ENCODE measurements at places on chromosomes 7 and 10. TPM values are rescaled to one million over a fixed set of nuclear protein-coding genes. Genes with fewer than 3 reads are reported as not detected.

- no peak for ATAC-seq
These were observed 65.1 kb upstream of the PHF14 start for GRCh38 chr7:10908600-10908999.

DNA sequence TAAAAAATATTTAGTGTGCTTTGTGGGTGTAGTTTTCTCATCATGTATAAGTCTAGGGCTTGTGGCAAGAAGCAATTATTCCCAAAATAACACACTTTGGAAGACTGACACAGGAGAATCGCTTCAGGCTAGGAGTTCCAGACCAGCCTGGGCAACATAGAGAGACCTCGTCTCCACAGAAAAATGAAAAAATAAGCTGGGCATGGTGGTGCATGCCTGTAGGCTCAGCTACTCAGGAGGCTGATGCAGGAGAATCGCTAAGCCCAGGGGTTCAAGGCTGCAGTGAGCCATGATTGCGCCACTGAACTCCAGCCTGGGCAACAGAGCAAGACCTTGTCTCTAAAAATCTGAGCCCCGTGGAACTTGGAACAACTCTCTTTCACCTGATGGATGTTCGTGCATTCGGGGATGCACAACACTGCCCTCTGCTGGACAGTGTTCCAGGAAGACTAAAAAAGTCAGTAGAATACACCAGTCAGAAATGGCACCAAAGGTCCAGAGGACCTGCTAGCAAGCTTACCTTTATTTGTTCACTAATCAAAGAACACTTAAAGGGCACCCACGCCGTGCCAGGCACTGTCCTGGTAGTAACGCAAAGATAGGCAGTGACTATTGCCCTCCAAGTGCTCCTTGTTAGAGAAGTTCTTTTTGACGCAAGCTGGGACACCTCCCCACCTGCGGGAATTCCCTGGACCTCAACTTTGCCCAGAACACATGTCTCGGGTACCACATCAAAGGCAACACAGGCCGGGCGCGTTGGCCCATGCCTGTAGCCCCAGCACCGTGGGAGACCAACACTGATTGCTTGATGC is 81.9 kb upstream of the CALN1 start:
- no peak for ATAC-seq

- ATAC-seq, result no peak
These were observed 34.7 kb downstream of the UBE2D4 start for GRCh38 chr7:43960933-43961332.

- ATAC-seq, result no peak
These were observed 526.9 kb upstream of the VSTM2A start for GRCh38 chr7:54015251-54015650.

DNA sequence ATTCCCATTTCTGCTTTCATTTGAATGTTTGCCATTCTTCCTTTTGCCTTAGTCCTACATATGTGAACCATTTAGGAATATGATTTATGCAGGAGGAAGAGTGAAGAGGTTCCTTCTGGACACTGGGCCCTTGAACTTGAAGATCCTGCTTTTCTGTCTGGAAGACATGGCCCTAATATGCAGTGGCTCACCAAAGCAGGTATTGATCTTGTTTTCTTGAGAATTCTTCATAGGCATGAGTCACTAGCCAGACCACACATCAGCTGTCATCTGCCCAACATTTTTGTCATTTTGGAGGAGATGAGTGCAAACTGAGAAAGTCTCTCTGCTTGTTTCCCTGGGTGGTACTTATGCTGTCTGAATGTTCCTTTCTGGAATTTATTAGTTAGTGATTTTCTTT is 382.6 kb downstream of the LRMDA start:
- ATAC-seq, result no peak

DNA sequence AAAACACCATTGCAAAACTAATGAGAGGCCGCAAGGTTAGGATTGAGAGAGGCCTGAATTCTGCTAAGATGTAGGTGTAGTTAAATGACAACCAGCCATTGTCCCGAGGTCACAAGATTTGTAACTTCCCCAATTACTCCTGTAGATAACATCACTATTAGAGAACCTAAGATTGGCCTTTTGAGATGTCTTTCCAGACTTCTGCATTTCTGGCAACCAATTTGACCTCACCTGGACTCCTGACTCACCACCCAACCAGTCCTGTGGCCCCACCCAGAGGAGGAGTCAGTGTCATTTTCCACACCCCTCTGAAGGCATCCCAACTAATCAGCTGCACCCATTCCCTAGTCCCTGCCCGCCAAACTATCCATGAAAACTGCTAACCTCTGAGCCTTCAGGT is 115.7 kb downstream of the PRKAG2 start:
- ATAC-seq, result no peak

DNA sequence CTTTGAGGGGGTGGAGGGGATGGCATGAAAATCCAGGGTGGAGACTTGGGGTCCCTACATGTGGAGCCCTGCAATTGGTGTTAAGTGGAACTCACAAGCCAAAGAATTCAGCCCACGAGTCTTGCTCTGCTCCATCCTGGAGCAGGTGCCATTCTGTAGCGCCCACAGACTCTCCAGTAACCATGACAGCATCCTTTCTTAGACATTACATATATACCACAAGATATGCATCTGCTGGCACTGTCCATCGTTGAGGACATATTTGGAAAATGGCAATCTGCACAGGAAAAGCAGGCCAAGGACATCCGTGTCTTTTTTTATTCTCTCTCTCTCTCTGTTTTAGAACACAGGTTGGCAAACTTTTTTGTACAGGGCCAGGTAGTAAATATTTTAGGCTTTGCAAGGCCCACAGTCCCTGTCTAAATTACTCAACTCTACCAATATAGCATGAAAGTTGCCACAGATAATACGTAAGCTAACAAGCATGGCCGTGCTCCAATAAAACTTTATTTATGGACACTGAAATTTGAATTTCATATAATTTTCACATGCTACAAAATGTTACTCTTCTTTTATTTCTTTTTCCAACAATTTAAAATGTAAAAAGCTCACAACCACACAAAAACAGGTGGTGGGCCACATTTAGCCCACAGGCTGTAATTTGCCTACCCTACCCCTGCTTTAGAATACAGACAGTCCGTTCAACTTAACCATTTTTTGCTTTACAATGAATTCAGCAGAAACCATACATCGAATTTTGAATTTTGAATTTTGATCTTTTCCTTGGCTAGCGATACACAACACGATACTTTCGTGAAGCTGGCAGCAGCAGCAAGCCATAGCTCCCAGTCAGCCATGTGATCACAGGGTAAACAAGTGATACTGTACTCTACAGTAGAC is 141.4 kb upstream of the STK17A start:
- ATAC-seq, result no peak

The CUBN gene
- 3.0 TPM for total RNA-seq

DNA sequence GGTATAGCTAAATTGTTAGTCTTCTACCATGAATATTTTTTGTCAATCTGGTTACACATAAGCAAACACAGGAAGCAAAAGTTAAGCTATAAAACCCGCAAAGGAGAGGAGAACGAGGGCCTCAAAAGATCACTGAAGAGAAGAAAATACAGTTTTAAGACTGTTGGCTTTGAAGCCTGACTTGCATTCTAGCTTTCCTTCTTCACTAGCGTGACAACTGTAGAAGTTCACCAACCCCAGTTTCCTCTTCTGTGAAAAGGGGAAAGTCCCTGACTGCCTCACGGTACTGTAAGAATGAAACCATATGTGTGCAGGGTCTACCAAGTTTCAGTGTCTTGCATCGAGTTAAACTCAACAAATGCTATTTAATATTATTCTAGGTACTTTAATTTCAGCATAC is 7.5 kb upstream of the LRRN3 start:
- no peak for ATAC-seq

- no peak for ATAC-seq
These were observed 51.0 kb upstream of the INPP5A start for GRCh38 chr10:132486539-132487121.

DNA sequence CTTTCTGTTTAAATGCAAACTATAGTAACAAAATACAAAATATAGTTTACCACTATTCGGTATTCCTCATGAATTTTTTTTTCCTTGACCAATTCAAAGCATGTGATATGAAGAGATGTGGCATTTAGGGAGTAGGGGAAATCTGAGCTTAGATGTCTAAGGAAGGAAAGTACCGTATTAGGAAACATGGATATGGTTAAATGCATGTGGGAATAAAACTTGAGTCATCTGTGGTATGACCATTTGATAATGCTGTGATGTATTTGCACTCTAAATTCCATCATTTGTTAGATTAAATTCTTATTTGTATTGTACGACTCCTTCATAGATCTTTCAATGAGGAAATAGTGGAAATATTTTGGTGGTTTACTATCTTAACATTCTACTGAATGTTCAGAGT is 19.7 kb downstream of the AHR start:
- no peak for ATAC-seq

DNA sequence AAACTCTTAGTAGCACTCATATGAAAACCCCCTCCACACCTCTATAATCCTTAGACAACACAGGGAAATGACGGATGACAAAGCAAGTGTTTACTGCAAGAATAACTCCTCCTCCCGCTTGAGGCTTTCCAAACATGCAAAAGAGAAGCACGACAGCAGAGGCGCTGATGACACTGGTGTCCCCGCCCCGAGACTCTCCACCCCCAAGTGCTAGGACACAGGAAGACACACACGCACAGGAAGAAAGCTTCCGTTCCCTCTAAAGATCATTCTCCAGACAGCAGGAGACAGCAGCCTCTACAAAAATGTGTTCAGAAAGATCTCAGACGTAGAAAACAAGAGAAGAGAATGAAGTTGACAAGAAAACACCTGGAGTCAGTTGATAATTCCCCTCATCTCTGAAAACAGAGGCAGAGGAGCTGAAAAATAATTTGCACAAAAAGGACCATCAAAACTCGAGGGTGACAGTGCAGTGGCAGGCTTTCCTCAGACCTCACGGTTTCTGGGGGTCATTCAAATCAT is 90.2 kb downstream of the DLG5 start:
- peak; percentile 80 for ATAC-seq

DNA sequence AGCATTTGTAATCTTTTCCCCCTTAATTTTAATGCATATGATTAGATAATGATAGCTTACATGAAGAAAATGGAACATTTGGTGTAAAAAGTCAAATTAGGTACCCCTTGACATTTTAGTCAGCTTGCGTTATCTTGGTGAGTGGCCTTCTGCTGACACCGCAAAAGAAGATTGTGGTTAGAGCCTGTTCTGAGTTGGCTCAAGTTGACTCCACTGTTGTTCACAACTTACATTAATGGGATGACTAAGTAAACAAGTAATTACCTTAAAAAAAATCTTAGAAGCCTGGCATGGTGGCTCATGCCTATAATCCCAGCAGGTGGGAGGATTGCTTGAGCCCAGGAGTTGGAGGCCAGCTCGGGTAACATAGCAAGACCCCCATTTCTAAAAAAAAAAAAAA is 24.2 kb downstream of the TRRAP start:
- ATAC-seq, result no peak

DNA sequence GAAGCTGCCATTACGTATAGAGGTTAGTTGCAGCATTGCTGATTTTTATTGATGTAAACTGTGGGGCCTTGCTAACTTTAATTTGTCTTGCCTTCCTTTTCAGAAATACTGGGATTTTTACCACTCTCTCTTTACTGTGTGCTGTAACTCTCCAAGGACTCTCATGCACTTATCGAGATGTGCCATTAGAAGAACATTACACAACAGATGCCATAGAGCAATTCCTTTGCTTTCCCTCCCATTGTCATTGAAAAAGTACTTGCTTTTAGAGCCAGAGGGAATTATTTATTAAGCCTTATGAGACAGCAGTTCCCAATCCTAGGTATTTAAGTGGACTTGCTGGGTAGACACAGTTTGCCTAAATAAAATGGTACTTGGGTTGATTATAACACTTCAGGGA is 51.7 kb downstream of the ASB4 start:
- no peak for ATAC-seq

GRCh38 chr7:47357361-47357760 is 224.6 kb downstream of the TNS3 start:
- ATAC-seq, result no peak

GRCh38 chr10:110081911-110082310 is 74.1 kb downstream of the ADD3 start:
- no peak for ATAC-seq

DNA sequence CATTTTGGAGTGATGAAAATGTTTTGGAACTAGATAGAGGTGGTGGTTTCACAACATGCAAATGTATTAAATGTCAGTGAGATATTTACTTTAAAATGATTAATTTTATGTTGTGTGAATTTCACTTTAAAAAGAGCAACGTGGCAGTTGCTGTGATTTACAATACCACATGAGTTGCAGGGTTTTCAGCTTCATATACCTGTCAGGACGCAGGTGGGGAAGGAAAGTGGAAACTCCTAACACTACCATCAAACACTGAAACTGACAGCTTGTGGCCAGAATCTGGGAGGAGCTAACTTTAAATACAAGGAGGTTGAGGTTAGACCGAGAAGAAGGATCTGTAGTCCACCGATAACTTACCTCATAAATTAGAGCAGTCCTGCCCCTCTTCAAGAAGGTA is 168.9 kb upstream of the TMEM72 start:
- ATAC-seq, result no peak

DNA sequence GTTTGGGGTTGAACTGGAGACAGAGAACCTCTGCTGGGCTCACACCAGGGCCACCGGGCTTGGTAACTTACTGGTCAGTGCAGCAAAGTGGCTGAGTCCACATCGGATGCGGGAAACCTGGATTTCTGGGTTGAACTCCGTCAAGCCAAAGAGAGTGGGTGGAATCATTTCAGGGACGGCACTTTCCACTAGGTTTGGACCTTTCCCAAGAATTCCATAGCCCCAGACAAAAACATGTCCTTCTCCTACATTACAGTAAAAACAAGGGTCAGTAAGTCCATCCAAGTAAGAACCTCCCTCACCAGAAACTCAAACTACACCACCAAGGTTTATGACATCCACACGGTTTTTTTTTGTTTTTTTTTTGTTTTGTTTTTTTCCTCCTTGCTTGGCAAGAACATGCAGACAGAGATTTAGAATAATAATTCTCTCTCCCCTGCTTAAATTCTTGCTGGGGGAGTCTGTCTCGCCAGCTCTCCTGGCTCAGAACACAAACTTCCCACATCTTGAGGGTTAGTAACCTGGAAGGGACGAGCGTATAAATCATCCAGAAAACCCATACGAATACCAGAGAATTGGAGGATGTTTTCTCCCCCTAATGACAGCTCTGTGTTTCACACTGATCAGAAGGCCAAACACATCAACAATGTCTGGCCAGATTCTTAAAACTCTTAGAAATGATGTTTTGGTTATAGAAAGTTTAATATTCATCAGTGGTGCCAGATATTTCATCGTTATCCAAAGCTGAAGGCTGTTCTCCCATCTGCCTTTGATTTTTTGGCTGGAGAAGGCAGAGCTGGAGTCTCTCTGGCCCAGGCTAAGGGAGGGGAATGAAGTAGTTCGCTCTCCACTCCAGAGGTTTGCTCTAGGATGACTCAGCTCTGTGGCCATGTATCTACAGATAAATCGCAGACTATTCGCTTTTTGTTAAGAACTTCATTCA is 17.5 kb downstream of the RCC1L start:
- no peak for ATAC-seq

- ATAC-seq, result no peak
These were observed 71.1 kb upstream of the SLC39A12 start for GRCh38 chr10:17880601-17881000.

- ATAC-seq, result no peak
These were observed 54.3 kb downstream of the DLD start for GRCh38 chr7:107945332-107945731.

- ATAC-seq, result no peak
These were observed 7.8 kb downstream of the CPXM2 start for GRCh38 chr10:123883673-123884320.
